K562 (cell line): ENCODE measurements at places on chromosomes 11 and 22. TPM values are rescaled to one million over a fixed set of nuclear protein-coding genes. Genes with fewer than 3 reads are reported as not detected.

Gene NAALADL1
- 0.22 and 0.38 TPM in 2 replicates for total RNA-seq

GRCh38 chr11:63553759-63554158 lies 9.4 kb downstream of the PLAAT2 start:
- DNase-seq: no peak

Gene SPDYC
- total RNA-seq: 15.1 and 15.9 TPM in 2 replicates

Gene TSGA10IP
- total RNA-seq: not detected in 2 replicates

- no peak for DNase-seq
Measured at GRCh38 chr11:58395581-58395980, 11.1 kb downstream of the OR5B3 start.

Gene CASP4
- 0.27 and 1.2 TPM in 2 replicates for total RNA-seq
